ENCODE measurements at places on chromosomes 5 and 9.

- DNase-seq = no peak
- H3K4me1 ChIP-seq = peaks cover 21% of the 10 kb centered on the region
- peak overlapping the region; percentile 93 for H3K4me3 ChIP-seq
- H3K27ac ChIP-seq = no peak overlapping the region
- H3K36me3 ChIP-seq = no peaks in the 10 kb centered on the region
These were observed 513 bp downstream of the FAM193B start for GRCh38 chr5:177553671-177554429.

GRCh38 chr9:76629205-76629990 lies 134.8 kb upstream of the PCA3 start:
- DNase-seq = no peak
- peaks cover 34% of the 10 kb centered on the region for H3K27me3 ChIP-seq
- no peak overlapping the region for H3K4me3 ChIP-seq
- H3K36me3 ChIP-seq = no peaks in the 10 kb centered on the region

DNA sequence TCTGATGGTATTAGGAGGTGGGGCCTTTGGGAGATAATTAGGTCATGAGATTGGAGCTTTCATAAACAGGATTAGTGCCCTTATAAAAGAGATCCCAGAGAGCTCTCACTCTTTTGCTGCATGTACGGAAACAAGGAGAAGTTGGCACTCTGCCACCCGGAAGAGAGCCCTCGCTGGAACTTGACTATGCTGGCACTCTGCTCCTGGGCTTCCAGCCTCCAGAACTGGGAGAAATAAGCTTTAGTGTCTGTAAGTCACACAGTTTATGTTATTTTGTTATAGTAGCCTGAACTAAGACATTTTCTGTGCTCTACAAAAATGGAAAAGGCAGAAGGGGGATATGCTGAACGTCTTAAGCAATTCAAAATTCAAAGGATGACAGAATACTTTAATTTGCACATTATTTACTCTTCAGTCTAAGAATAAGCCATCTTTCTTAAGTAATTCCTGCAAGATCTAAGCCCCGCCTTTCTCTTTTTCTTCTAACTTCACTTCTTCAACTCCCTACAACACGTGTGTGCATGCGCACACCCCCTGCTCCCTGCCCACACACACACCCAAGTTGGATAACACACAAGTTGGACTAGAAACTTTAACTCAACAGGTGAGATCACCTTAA lies 17.3 kb downstream of the NFIB start:
- no peak overlapping the region for H3K27ac ChIP-seq
- no peaks in the 10 kb centered on the region for H3K4me1 ChIP-seq
- no peaks in the 10 kb centered on the region for H3K27me3 ChIP-seq
- H3K4me3 ChIP-seq = no peak overlapping the region
- H3K36me3 ChIP-seq = no peaks in the 10 kb centered on the region

DNA sequence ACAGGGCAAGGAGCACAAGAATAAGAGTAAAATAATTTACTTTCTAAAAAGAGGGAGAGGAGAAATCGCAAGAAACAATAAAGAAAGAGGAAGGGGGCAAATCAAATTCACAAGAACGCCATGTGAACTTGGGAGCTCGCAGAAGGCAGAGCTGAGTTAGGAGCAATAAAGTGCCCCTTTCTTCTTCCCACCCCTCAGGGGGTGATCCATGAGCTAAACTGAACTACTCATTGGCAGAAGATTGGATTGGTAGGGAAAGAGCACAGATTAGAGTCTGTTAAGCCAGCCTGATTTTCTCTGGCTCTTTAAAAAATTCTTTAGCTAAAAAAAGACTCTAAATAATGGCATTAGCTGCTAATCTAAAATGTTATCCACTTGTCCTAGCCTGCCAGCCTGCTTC lies 307.5 kb downstream of the EBF1 start:
- no peaks in the 10 kb centered on the region for H3K36me3 ChIP-seq
- no peak overlapping the region for H3K4me3 ChIP-seq
- no peak for DNase-seq
- no peaks in the 10 kb centered on the region for H3K4me1 ChIP-seq
- H3K27me3 ChIP-seq = no peaks in the 10 kb centered on the region

DNA sequence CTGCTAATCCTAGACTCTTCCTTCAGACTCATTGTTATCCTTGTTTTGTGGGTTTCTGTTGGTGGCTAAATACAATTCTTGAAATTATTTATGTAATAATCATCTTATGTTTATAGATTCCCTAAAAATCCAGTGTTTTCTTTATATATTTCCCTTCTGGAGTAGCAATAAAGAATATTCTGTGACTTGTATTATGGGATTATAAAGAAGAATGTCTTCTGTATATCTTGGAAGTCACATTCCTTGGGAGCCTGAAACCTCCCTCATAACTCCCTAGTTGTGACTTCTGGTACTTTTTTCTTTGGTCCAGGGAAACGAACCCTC lies 356.1 kb downstream of the TMEM167A start:
- H3K4me3 ChIP-seq = no peak overlapping the region
- H3K27ac ChIP-seq = no peak overlapping the region
- no peaks in the 10 kb centered on the region for H3K36me3 ChIP-seq
- DNase-seq = no peak
- no peaks in the 10 kb centered on the region for H3K4me1 ChIP-seq

DNA sequence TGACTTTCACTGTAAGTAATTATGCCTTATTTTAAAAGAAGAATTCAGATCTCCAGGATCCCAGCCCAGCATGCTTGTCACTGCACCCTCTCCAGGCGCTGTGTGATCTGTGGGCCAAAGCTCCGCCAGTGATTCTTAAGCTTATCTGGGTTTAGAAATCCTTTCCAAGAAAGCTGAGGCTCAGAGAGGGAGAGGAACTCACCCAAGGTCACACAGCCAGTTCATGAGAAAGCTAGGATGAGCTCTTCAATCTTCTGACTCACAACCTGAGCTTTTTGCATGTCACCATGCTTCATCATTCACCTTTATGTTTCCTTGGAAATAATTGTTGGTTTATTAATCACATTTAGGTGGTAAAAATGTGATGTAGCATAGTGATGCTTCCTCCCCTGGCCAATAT lies 136.6 kb upstream of the HAND1 start:
- no peak overlapping the region for H3K4me3 ChIP-seq
- H3K36me3 ChIP-seq = no peaks in the 10 kb centered on the region
- H3K4me1 ChIP-seq = peaks cover 6% of the 10 kb centered on the region
- no peak overlapping the region for H3K27ac ChIP-seq
- DNase-seq = no peak

DNA sequence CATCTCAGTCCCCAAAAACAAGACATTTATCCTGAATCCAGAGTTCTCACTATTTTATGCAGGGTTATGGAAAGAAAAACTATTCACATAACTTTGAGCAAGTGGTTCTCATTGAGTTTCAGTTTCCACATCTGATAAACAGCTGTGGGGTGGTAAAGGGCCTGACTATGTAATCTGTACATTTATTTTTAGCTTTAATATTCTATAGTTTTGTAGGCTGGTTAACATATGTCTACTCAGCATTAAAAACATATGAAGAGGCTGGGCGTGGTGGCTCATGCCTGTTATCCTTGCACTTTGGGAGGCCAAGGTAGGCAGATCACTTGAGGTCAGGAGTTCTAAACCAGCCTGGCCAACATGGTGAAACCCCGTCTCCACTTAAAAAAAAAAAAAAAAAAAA lies 301.5 kb upstream of the CCNG1 start:
- H3K4me1 ChIP-seq = no peaks in the 10 kb centered on the region
- DNase-seq = no peak
- no peak overlapping the region for H3K4me3 ChIP-seq
- H3K27me3 ChIP-seq = no peaks in the 10 kb centered on the region

All from PC-3 (cell line).